Stimulated activated CD8-positive, alpha-beta memory T cell treated with anti-CD3 and anti-CD28 coated beads, Interleukin-7, amount 100 ng/mL, for 24 hours (primary cell): ENCODE measurements at places on chromosomes 16 and 17.

DNA sequence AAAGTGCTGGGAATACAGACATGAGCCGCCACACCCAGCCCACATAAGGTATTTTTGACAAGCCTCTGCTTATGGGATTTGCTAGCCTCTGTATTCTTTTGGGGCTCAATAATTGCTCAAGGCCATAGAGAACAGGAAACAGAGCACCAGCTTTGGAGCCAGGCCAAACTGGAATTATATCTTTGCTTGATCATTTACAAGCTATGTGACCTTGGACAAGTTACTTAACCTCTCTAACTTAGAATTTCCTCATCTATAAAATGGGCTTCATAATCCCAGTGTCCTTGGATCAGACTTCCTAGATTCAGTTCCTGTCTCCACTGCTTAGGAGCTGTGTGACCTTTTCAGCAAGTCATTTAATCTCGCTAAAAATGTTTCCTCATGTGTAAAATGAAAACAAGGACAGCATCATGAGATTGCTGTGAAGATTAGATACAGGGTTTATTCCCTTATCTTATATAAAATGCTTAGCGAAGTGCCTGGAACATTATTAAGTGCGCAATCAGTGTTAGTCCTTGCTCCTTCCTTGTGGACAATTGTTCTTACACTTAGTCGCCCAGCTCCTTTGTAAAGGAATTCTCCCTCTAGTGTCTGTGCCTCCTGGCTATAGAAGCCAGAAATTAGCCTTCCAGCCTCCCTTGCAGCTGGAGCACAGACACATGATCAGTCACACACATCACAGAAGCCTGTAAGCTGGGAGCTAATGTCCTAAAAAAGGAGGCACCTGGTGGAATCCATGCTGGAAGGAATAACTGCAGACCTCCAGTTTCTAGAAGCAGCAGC is 16.6 kb downstream of the KRT9 start:
- no peak for DNase-seq

- no peak for DNase-seq
These were observed 118.2 kb downstream of the MGAT5B start for GRCh38 chr17:76986365-76986764.

DNA sequence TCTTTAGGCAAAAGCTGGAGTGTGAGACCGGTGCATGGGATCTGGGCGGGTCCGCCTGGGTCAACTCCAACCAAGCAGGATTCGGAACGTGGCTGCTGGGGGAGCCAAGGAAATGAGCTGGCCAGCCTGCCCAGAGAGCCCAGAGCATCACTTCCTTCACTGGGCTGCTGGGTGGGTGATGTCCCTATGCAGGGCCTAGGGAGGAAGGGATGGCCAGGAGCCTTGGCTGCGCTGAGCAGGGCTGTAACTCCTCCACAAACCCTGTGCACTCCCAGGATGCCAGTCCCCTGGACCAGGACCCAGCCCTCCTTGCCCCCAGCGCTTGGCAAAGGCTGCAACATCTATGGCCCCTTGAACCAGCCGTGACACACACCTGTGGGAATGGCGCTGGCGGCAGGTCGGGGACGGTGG is 138.4 kb downstream of the RAB11FIP4 start:
- no peak for DNase-seq

GRCh38 chr16:30049871-30050270 is 15.7 kb upstream of the ALDOA start:
- DNase-seq: no peak

- no peak for DNase-seq
These were observed 443.3 kb downstream of the UTP18 start for GRCh38 chr17:51703361-51704341.
